Activated CD4-positive, alpha-beta T cell treated with anti-CD3 and anti-CD28 coated beads, Interleukin-2, amount 50 U/mL, for 24 hours (primary cell): ENCODE measurements at places on chromosomes 1 and 21.

DNA sequence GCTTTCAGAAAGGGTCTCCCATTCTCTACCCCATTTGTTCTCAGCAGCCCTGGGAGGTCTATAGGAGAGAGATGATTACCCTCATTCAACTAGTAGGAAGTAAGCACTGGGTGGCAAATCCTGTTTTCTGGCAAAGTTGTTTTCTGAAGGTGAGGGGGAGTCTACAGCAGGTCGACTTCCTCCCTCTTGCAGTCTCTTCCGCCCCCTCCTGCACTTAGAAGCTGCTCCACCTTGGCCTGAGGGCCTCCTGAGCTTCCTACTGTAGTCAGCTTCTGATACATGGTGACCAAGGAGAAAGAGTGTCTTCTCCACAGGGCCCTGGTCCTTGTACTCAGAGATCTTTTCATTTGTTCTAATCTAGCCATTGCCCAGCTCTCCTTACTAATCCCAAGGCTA is 93.1 kb downstream of the RGL1 start:
- DNase-seq = no peak

GRCh38 chr21:20720623-20721022 is 277.6 kb upstream of the NCAM2 start:
- DNase-seq = no peak

GRCh38 chr1:152783095-152783494 is 3.0 kb upstream of the LCE1E start:
- DNase-seq = no peak

DNA sequence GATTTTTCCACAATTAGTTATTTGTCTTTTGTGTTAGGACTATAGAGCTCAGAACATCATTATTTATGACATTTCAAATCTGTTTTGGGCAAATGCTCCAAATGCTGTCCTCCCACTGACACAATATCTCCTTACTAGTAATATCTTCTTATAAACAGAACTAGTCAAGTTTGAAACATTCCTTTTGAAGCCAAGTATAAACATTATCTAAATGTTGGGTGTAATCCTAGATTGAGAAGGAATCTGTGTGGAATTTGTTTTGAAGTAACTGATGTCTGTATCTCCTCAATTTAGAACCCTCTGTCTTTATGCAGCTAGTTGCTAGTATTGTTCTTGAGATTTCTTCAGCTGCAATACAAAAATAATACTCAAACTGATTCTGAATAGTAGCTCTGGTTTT is 28.5 kb upstream of the PAXBP1 start:
- DNase-seq = no peak

DNA sequence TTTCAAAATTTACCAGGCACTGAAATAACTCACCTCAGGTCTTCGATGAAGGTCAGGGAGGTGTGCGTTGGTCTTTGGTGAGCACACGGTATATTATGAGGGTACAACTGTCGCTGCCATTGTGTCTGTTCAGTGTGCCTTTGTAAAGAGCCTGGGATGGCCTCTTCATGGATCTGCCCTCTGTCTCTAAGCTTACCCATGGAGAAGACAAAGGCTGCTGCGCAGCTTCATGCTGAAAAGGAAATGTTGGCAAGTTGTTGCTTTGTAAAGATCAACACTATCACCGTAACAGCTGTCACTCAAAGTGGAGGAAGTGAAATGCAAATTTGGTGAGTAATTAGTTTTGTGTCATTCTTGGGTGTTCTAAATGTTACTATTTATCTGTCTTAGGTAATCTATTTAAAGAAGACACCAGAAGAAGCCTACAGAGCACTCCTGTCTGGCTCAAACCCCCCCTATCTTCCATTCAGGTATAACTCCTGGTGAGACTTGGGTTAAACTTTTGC is 71.6 kb downstream of the CDC14A start:
- DNase-seq = no peak

- no peak for DNase-seq
These were observed 73.3 kb downstream of the CNIH3 start for GRCh38 chr1:224689374-224689773.

DNA sequence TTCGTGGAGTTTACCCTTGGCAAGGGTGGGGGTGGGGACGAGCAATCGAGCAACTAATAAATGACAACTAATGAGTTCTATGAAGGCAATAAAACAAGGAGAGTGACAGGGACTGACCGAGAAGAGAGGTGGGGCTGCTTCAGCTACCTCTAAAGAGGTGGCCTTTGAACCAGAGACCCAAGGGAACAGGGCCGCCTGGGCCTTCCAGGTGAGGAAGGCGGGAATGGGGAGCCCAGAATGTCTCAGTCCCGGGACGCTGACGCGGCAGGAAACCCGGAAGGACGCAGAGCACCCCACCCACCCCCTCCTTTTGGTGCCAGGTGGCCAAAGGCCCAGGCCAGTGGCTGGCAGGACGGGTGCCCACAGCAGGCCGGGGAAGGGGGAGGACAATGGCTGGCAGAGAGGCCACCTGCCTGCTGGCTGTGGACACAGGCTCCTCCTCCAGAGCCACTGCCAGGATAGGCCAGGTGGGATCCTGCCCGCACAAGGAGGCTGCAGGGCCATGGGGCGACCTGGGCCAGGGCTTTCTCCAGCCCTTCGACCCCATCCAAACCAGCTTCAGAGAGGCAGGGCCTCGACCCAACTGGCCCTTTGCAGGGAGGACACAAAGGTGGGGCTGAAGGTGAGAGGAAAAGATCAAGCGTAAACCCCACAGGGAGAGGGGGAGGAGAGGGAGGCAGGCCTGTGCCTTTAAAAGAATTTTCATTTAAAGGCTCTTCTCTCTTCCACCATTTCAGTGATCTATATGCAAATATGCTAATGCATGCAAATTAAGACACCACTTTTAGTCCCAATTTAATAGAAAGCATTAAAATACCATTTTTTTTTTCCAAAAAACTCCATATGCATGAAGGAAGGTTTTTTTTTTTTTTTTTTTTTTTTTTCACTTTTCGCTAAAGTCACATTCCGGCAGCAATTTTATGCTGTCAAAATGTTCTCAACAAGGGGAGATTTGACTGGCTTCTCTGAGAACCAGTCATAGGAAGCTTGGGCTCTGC is 58.1 kb downstream of the CASZ1 start:
- no peak for DNase-seq

GRCh38 chr1:65247419-65248359 is 61.7 kb upstream of the DNAJC6 start:
- DNase-seq = no peak

- DNase-seq = no peak
These were observed 273.0 kb upstream of the NFIA start for GRCh38 chr1:60809204-60809980.
